ENCODE measurements at places on chromosomes 3 and 15.

DNA sequence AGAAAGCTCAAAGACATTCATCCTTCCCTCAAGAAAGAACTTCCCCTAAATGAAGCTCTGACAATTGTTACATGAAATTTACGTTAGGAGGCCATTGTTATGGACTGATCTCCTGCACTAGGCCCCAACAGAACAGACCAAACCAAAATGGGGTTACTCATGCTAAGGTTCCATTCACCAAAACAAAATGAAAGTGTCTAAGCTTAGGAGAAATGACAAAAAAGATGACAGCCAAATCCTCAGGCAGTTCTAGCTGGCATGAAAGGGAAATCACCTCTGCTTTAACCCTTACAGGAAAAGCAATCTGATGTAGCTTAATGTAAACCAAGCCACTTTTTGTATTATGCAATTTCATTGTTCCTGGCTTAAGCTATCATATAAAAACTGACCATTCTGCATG, 271.2 kb downstream of the MAGI1 start:
- no peak for DNase-seq

DNA sequence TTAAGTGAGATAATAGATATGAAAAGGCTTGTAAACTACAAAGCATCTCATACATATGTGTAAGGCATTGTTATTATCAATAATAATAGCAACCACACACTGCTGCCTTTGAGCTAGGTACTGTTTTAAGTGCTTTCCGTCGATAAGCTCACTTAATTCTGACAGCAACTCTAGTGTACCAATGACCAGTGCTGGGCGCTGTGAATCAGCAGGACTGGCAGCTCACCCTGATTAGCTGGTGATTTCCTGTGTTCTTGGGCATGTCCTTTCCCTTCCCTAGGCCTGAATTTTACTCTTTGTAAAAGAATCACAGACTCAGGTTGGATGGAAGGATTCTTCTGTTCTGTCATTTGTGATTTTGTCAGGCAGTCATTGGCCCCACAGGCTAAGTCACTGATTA, 215.6 kb downstream of the LPP start:
- no peak for DNase-seq

DNA sequence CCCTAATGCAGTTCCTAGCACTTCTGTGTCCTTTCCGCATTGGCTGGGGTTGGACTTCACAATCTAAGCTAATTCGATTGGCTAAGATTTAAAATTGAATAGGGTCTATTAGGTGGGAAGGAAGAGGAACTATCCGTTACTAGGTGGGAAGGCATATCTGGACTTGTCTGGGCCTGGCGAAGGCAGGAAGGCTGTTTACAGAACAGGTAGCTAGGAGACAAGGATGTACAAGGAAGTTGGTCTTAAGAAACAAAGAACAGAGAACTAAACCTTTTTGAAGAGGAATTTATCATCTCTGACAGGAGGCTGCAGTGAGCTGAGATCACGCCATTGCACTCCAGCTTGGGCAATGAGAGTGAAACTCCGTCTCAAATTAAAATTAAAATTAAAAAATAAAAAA, 17.3 kb upstream of the ATG7 start:
- no peak for DNase-seq

- DNase-seq = no peak
Measured at GRCh38 chr3:134235577-134236076, 15.0 kb downstream of the RYK start.

DNA sequence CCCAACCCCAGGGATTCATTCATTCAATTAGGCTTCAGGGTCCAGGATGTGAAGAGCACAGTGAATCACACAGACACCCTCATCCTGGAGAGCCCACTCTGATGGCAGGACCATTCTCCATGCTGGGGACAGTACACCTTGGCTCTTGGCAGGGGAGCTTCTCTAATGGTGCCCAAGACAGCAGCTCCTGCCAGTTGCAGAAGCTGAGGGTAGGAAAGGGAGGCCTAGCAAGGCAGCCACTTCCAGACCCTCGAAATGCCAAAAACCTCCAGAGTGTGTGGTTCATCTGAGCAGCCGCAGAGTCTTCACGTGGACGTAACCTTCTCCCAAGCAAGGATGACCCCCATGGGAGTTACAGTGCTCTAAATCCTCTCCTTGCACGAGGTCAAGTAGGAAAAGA, 186.2 kb downstream of the XXYLT1 start:
- no peak for DNase-seq

DNA sequence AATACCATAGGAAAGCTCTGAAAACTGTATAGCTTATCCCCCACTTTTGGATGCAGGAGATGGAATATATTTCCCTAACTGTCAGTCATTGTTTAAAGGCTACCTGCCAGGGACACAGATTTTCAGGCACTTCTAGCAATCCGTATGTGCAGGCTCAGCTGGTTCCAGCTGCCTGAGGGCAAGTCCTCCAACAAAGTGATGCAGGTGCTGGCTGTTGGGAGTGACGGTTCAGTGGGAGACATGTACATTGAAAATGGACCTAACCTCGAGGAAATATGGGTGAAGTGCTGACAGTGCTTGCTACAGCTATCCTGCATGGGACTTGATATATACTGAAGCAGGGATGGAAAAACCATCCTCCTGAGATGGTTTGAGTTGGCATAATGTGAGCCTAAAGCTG, 153.1 kb upstream of the GAP43 start:
- no peak for DNase-seq

DNA sequence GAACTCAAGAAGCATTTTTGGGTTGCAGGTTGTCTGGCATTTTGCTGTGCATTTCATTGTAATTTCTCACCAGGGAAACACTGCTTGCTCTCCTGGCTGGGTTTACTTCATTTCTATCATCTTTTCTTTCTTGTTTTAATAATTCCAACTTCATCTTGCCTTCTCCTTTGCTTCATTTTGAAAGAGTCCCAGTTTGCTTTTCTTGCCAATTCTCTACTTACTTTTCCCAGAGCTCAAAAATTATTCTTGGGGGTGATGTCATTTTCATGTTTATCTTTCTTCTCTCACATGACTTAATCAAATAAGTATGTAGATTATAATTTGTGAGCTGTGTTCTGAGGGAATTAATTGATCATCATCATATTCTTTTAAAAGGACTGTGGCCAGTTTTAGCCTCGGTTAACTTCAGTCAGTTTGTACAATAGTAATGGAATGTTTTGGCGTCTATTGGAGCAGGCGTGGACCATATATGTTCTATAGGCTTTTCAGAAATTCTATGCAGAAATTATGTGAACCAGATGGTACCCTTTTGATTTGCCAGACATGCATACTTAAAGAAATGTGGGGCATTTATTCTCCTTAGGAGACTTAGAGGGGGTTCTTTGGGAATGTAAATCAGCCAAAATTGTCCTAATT, 30.1 kb downstream of the SH3GL3 start:
- no peak for DNase-seq

DNA sequence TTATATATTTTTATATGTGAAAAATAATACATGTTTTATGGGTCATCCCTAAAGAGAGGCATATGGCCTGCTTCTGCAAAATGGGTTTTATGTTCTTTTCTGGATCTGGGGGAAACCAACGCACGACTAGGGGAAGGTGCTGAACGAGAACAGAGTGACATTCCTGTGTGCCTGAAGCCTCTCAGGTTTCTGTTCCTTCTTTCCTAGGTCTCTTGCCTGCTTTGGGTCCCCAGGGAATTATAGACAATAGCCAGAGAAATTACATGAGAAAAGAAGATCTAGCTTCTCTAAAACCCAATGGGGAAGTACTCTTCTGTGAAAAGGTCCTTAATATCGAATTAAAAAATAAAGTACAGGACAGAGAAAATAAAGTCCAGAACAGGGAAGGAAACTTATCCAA, 66.5 kb downstream of the IGSF11 start:
- DNase-seq = no peak

- no peak for DNase-seq
Measured at GRCh38 chr3:46667657-46668056, 25.8 kb downstream of the ALS2CL start.

- DNase-seq = peak; percentile 64
Measured at GRCh38 chr15:70906842-70907241, 14.2 kb downstream of the LRRC49 start.

GRCh38 chr15:75542386-75542797, 36.7 kb downstream of the PTPN9 start:
- no peak for DNase-seq

GRCh38 chr15:70214276-70214675, 116.6 kb upstream of the TLE3 start:
- DNase-seq = no peak

- no peak for DNase-seq
Measured at GRCh38 chr3:136247436-136247835, 2.7 kb upstream of the PCCB start.

DNA sequence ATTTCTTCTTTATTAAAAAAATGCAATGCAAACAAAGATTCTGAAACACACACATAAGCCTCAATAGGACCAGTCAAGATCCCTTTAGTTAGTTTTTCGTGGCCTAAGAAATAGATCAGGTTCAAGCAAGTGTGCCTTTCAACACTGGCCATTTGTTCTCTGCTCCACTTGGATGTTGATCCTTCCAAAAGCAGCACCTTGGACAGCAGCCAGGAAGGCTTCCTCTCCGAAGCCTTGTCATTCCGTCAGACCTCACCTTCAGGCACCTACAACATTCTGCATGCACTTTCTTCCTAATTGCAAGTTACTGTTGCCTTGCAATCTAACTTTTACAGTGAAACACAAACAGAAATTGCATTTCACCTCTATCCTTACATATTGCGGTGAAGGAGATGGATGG, 155.9 kb upstream of the FEZF2 start:
- DNase-seq = peak; percentile 15

- DNase-seq = no peak
Measured at GRCh38 chr15:57437564-57437963, 61.3 kb downstream of the CGNL1 start.

- no peak for DNase-seq
Measured at GRCh38 chr3:60090548-60090947, 1040.7 kb upstream of the CFAP20DC start.
